NCI-H1048 (cell line): ENCODE measurements at places on chromosomes 1 and 21.

DNA sequence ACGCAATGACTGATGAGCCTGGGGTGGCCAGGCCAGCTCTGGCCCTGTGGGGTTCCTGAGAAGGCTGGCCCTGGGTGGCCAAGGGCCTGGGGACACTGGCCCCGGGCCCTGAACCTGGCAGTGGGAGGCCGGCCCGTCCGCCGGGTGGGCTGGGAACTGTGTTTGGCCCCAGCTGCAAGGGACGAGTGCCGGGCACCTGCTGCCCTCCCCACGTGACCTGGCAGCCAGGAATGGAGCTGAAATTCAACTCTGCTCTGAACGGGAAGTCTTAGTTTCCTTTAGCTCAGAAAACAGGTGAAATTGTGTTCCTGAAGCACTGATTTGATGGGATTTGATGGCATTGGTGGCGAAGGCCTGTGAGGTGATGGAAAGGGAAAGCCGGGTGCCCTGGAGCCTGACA lies 8.2 kb upstream of the TTLL10 start:
- no peak for DNase-seq

DNA sequence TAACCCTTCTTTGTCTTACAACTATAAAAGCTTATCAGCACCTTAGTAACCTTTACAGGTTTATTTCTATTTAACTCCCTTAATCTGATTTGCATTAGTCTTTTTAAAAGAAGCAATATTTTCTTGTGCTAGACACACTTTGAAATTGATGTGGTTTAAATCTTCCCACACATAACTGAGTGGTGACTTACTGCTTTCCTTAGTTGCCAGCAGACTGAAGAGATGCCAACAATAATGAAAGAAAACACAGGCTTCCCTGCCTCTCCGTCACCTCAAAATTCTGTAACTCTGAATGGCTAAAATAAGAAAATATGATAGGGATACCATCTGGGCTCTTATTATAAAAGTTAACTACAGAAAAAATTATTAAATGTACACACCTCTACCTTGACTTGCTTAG lies 196.8 kb downstream of the PTBP2 start:
- no peak for DNase-seq

GRCh38 chr1:62364721-62365120 lies 45.5 kb upstream of the KANK4 start:
- no peak for DNase-seq

DNA sequence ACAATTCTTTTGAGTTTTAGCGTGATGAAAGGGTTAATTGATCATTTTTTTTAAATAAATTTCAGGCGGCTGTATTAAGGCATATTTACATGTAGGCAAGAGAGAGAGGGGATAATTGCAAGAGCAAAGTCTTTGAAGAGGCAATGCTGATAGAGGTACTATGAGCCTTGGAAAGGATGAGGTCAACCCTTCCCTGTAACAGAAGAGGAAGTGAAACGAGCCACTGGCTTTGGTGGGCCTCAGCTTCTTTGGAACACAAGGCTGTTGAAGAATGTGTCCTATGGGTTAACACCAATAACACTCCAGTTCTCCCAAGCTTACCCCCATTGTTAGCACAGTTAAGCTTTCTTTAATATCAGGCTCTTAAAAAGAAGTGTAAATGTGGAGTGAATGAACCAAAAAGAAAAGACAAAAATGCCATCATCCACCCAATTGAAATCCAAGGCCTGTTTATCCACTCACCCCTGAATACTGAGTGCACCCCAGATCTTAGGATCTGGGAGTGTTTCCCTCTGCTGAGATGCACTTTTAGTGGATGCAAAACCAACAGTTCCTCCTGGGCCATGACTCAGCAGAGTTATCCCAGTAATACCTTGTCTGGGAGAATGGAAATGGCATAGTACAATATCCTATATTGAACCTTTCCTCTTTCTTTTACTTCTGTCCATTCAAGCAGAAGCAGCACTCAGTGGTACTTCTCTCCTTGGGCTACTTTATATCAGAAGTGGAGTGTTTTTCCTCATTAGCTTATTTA lies 216.4 kb downstream of the SLC44A5 start:
- no peak for DNase-seq

DNA sequence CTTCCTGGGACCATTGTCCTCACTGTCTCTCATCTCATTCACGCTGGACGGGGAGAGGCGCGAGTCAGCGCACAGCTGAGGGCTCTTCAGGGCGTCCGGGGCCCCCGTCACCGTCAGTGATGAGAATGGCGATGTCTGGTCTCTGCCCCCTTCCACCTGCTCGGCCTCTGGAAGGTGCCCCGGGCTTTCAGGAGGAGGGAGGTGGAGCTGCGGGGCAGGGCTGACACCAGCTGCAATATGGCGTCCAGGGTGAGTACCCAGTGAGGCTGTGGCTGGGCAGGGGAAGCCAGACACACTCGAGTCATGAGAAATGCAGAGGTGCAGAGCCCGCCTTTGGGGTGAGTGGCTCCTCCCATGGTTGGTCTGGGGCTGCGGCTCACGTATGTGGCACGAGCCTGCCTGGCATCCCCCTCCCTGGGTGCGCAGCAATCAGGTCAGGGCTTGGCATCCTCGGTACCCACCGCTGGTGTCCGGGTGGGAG lies 15.1 kb downstream of the MORN1 start:
- DNase-seq, result no peak

DNA sequence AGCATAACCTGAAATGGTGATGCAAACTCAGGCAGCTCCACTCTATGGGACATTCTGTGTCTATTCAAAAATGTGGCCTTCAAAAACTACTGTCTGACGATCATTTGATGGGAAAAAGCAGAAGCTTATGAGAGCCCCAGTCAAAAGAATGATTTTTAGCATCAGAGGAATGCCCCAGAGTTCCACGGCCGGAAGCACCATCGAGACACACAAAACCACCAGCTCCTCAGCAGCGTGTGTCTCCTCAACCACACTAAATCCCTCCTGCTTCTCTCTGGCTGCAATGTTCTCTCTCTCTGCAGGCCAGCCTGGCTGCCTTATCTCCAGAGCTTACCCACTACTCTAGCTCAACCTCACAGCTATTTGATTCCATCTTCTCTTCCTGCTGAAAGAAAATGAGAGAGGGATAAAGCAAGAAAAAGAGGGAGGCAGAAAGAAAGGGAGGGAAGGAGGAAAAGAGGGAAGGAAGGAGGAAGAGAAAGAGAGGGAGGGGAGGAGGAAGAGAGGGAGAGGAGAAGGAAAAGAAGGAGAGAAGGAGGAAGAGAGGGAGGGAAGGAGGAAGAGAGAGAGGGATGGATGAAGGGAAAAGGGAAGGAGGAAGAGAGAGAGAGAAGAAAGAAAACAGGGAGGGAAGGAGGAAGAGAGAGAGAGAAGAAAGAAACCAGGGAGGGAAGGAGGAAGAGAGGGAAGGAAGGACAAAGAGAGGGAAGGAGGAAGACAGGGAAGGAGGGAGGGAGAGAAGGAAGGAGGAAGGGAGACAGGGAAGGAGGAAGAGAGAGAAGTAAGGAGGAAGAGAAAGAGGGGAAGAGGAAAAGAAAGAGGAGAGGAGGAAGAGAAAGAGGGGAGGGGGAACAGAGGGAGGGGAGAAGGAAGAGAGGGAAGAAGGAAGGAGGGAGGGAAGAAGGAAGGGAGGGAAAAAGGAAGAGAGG lies 33.5 kb upstream of the LAPTM5 start:
- no peak for DNase-seq

- DNase-seq, result no peak
Measured at GRCh38 chr1:209074575-209075250, 508.8 kb upstream of the CAMK1G start.

DNA sequence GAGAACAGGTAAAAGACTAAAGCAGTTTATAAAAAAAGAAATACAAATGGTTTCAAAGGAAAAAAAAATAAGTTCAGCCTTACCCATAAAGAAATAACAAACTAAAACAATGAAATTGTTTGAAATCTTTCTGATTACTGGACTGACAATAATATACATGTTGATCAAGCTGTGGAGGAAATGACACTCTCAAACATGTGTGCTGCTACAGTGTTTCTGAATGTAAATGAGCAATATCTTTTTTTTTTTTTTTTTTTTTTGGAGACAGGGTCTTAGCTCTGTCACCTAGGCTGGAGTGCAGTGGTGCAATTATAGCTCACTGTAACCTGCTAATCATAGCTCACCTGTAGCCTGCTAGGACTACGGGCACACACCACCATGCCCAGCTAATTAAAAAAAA lies 6.5 kb downstream of the EPS15 start:
- DNase-seq, result no peak

DNA sequence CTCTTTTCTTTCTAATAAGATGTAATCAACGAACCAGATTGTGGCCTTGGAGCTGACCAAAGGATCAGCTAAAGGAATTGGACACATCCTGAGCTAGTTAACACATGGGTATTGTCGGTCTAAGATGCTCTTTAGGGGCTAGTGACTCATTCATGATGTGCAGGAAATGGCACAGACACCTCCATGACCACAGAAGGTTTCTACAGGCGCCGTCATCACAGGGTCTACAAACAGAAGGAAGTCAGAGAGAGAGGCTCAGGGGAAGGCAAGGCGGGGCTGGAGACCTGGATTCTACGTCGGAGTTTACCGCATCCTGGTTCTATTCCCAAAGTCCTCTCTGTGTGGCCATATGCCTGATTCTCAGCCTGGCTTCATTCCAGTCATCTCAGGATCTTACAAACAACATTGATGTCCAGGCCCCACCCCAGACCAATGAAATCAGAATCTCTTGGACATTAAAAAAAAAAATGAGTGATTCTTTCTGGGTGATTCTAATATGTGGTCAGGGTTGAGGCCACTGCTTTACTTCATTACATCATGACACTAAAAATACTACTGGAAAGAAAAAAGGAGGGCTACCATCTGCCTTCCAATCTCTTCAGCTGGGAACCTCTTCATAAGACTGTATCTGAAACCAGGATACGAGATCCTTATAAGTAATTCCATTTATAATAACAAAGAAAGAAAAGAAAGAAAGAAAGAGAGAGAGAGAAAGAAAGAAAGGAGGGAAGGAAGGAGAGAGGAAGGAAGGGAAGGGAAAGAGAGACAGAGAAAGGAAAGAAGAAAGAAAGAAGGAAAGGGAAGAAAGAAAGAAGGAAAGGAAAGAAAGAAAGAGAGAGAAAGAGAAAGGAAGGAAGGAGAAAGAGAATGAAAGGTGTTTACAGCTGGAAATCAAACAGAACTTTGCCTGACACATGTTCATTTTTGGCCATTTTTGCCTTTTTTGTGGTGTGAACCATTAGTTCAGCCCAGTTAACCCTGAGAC lies 11.6 kb upstream of the KCNJ15 start:
- DNase-seq, result no peak

- no peak for DNase-seq
Measured at GRCh38 chr1:155951753-155952504, 10.5 kb downstream of the RXFP4 start.

GRCh38 chr1:27542463-27543273 lies 52.7 kb upstream of the WASF2 start:
- DNase-seq, result no peak

DNA sequence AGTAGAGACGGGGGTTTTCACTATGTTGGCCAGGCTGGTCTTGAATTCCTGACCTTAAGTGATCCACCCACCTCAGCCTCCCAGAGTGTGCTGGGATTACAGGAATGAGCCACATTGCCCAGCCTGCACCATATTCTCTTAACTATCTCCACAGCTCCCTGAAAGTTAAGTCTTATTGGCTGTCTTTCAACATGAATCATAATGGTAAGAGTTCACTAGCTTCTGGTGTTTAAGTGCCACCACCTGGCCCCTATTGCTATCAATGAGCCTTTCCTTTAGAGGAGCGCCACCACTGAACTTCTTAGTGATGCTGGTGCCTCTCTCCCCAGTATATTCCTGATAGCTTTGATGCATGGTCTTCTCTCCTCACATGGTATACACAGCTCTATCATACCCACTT lies 15.7 kb downstream of the ZFYVE9 start:
- DNase-seq, result no peak

- no peak for DNase-seq
Measured at GRCh38 chr21:44315691-44316203, 15.9 kb downstream of the PFKL start.

- no peak for DNase-seq
Measured at GRCh38 chr1:218996362-218996761, 177.3 kb upstream of the LYPLAL1 start.

- no peak for DNase-seq
Measured at GRCh38 chr1:43379476-43379875, 10.1 kb downstream of the MED8 start.
